Fibroblast of lung (primary cell): ENCODE measurements at places on chromosomes 5 and 9. TPM values are rescaled to one million over a fixed set of nuclear protein-coding genes. Genes with fewer than 3 reads are reported as not detected.

DNA sequence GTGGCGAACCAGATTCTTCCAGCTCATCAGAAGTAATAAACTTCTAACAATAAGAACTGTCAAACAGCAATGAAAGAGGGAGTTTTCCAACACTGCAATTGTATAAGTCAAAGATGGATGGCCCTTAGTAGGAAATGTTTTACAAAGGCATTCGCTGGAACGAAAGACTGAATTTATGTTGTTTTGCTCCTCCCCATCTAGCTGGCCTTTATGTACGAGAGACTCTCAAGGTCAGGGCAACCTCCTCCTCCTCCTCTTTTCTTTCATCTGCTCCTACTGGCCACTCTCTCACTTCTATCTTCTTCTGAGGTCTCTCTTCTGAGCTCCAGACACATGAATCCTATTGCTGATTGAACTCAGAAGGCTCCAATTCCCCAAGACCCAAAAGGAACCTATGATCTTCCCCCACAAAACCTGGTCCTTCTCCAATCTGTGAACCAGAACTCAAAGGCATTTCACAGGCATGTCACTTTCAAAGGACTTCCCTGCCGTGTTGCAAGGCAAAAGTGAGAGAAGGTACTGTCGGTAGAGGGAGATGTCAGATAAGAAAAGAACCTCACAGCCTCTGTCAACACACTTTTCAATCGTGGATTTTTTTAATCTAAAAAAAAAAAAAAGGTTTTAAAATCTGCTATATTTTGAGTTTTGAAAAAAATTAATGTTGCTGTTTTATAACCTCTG lies 28.5 kb upstream of the PUM3 start:
- DNase-seq: peak; percentile 15
- H3K36me3 ChIP-seq: no peaks in the 10 kb centered on the region
- no peak overlapping the region for H3K4me3 ChIP-seq
- H3K4me1 ChIP-seq: no peaks in the 10 kb centered on the region
- no peak overlapping the region for H3K27ac ChIP-seq

DNA sequence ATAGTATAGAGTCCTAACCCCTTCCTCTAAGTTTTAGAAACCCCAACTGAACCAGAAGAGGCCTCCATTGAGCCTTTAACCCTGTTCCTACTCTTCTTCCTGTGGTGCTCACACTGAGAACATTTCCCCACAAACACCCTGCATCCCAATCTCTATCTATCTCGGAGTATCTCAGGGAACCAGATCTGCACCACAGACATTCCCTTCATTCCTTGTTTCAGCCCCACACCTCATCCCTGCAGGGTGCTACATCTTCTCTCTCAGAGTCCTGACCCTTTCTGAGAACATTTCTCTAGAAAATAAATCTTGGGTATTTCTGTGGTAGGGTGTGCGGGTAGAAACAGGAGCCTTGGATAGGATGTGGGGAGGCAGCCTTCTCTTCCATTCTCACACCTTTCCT lies 507.8 kb downstream of the PDE4D start:
- no peaks in the 10 kb centered on the region for H3K27me3 ChIP-seq
- H3K4me3 ChIP-seq: no peak overlapping the region
- no peaks in the 10 kb centered on the region for H3K36me3 ChIP-seq

Gene F2RL2
- 13.1 and 82.6 TPM in 2 replicates for total RNA-seq

- no peak overlapping the region for H3K27ac ChIP-seq
- H3K36me3 ChIP-seq: no peaks in the 10 kb centered on the region
- H3K4me3 ChIP-seq: no peak overlapping the region
- H3K27me3 ChIP-seq: no peaks in the 10 kb centered on the region
These were observed 54.1 kb downstream of the ZNF608 start for GRCh38 chr5:124692324-124692723.

GRCh38 chr9:69107771-69108170 lies 66.3 kb upstream of the TJP2 start:
- no peak overlapping the region for H3K4me3 ChIP-seq
- H3K4me1 ChIP-seq: no peaks in the 10 kb centered on the region
- no peak overlapping the region for H3K27ac ChIP-seq
- H3K27me3 ChIP-seq: no peaks in the 10 kb centered on the region
- DNase-seq: peak; percentile 57

GRCh38 chr5:131462454-131462853 lies 172.6 kb downstream of the RAPGEF6 start:
- peaks cover 1% of the 10 kb centered on the region for H3K36me3 ChIP-seq
- no peak overlapping the region for H3K27ac ChIP-seq
- no peak for DNase-seq
- H3K4me1 ChIP-seq: peaks cover 2% of the 10 kb centered on the region

DNA sequence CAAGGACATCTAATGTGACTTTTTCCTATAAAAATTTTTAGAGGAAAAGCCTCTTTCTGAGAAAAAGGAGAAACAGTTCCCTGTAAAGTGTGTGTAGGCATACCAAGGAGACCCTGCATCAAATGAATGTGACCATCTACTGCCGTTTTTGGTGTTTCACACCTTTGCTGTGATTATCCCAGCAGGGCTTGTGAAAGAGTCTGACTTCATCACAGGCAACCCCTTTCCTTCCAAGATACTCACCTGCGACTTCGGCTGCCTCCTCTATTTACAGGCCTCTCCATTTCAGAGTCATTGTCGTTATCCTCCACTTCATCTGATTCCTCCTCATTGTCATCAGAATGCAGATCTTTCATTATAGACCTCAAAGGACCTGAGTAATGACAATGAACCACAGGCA lies 259.1 kb downstream of the MLLT3 start:
- H3K27ac ChIP-seq: no peak overlapping the region
- DNase-seq: no peak
- H3K27me3 ChIP-seq: no peaks in the 10 kb centered on the region

Gene CTXN3
- not detected in 2 replicates for total RNA-seq

DNA sequence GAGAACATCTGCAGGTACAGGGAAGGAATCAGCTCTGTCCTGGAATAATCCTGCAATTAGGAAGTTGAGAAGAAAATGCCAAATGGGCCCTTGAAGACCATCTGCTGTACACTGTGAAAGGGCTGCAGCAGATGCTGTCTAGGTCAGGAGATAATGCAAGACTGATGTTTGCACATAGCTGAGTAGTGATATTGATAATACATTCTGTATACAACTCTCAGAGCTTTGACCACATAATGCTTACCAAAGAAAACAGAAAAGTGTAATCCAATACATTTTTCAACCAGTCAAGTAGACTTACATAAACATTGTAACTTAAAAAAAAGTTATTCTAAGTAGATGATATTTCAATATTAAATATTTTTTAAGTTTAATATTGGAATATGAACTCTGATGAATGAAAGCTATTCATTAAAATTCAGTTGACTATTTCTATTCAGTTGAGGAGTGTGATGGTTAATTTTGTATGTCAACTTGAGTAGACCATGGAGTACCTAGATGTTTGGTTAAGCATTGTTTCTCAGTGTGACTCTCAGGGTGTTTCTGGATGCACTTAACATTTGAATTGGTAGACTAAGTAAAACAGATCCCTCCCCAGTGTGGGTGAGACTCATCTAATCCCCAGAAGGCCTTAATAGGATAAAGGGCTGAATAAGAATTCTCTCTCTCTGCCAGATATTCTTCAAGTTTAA lies 380.1 kb upstream of the PRR16 start:
- no peaks in the 10 kb centered on the region for H3K36me3 ChIP-seq
- no peaks in the 10 kb centered on the region for H3K4me1 ChIP-seq
- H3K27ac ChIP-seq: no peak overlapping the region

- H3K4me3 ChIP-seq: no peak overlapping the region
- no peaks in the 10 kb centered on the region for H3K27me3 ChIP-seq
These were observed 6.8 kb upstream of the HNRNPA0 start for GRCh38 chr5:137760719-137761516.

Gene ZMYND19
- total RNA-seq: 11.2 and 14.1 TPM in 2 replicates

DNA sequence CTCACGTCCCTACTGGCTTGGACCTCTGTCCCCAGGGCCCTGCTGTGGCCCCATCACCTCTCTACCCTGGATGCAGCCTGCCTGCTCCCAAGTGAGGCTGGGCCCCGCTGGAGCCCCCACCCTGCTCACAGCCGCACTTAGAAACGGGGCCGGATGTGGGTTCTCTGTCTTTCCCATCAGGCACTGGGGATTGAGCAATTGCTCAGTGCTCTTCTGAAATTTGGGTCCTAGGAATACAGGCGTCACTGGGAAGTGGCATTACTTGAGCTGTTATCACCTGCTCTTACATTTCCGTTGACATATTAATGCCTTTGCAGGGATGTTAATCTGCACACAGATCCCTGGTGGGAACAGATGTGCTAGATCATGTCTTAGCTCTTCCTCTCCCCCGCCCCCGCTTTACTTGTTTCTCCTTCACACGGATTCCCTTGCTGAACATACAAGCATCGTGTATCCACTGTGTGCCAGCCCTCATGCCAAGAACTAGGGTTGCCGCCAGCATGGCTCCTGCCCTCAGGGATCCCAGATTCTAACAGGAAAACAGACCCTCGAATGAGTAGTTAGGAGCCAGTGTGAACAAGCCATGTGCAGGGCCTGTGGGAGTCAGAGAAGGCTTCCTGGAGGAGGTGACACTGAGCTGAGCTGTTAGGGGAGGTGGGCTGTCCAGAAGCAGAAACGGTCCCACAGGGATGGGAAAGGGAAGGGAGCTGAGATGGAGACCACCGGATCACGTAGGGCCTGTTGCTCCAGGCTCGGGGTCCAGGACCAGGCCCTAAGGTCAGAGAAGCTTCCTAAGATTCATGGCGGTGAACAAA lies 65.1 kb downstream of the NEK6 start:
- no peak overlapping the region for H3K4me3 ChIP-seq
- DNase-seq: no peak
- H3K27ac ChIP-seq: no peak overlapping the region
- H3K36me3 ChIP-seq: peaks cover 40% of the 10 kb centered on the region
- H3K4me1 ChIP-seq: peaks cover 2% of the 10 kb centered on the region

Gene MARCOL
- total RNA-seq: not detected in 2 replicates

DNA sequence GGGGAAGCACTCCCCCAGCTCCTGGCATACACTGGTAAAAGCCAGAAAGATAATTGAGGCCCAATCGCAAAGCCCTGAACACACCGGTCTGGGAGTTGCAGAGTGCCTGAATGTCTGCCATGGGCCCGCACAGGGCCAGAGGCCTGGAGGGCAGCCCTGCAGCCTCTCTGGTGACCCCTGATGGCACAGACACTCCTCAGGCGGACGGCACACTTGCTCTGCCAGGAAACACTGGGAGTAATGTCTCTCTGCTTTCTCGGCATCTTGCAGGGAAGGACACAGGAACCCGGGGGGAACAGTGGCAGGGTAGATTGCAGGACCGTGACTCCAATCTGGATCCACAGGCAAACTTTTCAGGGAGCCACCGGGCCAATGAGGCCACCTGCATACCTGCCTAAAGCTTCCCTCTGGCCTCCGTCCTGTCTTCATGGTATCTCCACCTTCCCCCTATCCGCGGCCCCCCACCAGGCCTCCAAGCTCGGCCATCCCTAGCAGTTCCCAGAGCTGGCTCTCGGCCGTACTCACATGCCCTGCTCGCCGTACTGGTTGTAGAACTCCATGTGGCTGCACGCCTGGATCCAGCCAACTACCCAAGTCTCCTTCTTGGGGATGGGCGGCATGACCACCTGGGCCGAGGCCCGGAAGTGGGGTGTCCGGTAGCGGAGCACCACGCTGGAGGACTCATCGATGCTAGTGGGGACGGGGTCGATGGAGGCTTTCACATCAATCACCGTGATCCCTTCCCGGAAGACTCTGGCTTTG lies 797 bp downstream of the FAM78A start:
- no peaks in the 10 kb centered on the region for H3K4me1 ChIP-seq
- DNase-seq: no peak
- H3K27me3 ChIP-seq: peaks cover 19% of the 10 kb centered on the region

DNA sequence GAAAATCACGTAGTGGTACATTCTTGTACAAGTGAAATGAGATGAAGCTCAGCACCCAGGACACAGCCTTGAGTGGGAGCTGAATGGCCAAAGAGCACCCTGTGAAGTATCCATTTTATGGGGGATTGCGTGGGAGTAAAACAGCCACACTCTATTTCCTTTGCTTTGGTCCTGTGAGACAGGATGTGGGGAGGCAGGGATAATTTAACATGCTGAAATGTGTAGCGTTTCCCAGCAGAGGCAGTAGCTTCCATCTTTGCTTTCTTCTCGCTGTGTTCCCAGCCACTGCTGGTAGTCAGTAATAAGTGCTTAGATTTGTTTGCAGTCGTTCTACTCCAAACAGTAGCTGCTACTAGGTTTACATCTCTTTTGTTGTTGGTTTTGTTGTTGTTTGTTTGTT lies 4.4 kb downstream of the IL31RA start:
- H3K36me3 ChIP-seq: no peaks in the 10 kb centered on the region
- no peak overlapping the region for H3K4me3 ChIP-seq
- peaks cover 12% of the 10 kb centered on the region for H3K4me1 ChIP-seq
- DNase-seq: no peak
- no peak overlapping the region for H3K27ac ChIP-seq

DNA sequence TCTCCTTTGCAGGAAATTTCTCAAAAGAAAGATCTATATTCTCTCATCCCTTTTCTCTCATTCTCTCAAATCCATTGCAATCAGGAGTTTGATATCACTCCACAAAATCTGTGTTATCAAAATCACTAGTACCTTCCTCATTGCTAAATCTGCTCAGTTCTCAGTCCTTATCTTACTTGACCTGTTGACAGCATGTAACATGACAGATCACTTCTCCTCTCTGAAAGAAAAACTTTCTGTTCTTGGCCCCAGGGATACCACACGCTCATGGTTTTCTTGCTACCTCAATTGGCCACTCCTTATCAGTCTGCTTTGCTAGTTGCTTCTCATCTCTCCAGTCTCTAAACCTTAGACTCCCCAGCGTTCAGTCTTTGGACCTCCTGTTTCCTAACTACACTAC lies 22.1 kb downstream of the SRP19 start:
- H3K27me3 ChIP-seq: no peaks in the 10 kb centered on the region
- no peaks in the 10 kb centered on the region for H3K4me1 ChIP-seq
- H3K27ac ChIP-seq: no peak overlapping the region
- DNase-seq: no peak

GRCh38 chr5:79025054-79025472 lies 40.0 kb upstream of the ARSB start:
- no peak overlapping the region for H3K27ac ChIP-seq
- no peaks in the 10 kb centered on the region for H3K36me3 ChIP-seq
- H3K27me3 ChIP-seq: no peaks in the 10 kb centered on the region
- peak overlapping the region; percentile 41 for H3K4me3 ChIP-seq

- H3K4me1 ChIP-seq: no peaks in the 10 kb centered on the region
- H3K4me3 ChIP-seq: no peak overlapping the region
- no peaks in the 10 kb centered on the region for H3K27me3 ChIP-seq
- DNase-seq: no peak
- H3K27ac ChIP-seq: no peak overlapping the region
These were observed 417.1 kb downstream of the CSNK1G3 start for GRCh38 chr5:123929055-123929474.
